ENCODE measurements at places on chromosomes 7 and 10.

DNA sequence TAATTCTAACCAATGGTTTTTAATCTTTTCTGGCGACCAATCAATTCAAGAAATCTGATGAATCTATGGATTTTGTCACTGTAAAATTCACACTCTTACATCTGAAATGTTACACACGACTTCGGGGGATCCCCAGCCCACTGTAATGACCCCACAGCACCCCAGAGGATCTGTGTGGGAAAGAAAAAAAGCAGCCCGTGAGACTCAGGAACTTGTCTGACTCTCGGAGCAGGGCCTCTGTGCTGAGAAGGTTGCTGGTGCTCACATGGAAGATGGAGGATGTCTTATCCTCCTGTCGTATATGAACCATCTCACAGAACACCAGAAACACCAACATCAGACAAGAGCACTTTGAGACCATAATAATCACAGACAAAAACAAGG is 228.4 kb upstream of the INHBA start:
- DNase-seq: no peak

- DNase-seq: no peak
Observed at GRCh38 chr10:124541076-124541903, 79.7 kb downstream of the LHPP start.

GRCh38 chr7:139940866-139941265 is 111.8 kb downstream of the TBXAS1 start:
- DNase-seq: no peak

DNA sequence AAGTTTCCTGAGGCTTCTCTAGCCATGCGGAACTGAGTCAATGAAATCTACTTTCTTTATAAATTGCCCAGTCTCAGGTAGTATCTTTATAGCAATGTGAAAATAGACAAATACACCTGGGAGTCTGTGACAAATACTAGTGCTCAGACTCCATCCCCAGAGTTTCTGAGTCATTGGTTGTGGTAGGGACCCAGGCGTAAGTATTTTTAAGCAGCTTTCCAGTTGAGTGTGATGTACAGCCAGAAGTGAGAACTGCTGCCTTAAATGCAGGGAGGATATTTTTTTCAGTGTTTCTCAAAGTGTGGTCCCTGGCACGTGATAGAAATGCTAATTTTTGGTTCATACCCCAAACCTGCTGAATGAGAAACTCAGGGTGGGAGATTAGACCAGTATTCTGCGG is 121.7 kb downstream of the SORCS3 start:
- no peak for DNase-seq

DNA sequence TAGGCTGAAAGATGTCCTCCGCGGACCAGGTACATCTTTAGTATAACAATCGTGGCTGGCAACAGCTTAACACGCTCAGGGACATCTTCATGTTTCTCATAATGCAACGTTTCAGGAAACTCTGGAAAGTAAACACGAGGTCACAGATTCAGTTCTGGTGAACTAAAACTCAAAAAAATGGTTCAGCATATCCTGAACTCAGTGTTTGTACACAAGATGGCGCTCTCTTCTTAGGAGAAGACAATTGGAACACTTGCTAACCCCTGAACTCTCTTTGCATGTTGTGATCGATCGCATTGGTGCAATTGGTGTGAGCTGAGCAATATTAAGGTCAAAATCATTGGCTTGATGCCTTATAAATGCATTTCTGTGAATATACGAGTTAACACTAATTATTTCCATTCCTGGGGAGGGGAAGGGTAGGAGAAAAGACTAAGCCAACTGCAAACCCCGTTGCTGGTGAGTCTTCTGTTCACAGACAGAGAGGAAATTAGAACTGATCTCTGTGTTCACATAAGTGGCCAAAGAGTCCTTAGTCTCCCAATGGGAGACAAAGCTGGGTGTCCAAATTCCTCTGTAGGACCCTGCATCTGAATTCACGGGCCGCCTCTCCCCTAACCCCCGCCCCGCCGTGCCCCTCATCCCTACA is 52.6 kb upstream of the FAM180A start:
- DNase-seq: no peak

- DNase-seq: no peak
Observed at GRCh38 chr7:16657656-16658279, 11.8 kb downstream of the BZW2 start.

DNA sequence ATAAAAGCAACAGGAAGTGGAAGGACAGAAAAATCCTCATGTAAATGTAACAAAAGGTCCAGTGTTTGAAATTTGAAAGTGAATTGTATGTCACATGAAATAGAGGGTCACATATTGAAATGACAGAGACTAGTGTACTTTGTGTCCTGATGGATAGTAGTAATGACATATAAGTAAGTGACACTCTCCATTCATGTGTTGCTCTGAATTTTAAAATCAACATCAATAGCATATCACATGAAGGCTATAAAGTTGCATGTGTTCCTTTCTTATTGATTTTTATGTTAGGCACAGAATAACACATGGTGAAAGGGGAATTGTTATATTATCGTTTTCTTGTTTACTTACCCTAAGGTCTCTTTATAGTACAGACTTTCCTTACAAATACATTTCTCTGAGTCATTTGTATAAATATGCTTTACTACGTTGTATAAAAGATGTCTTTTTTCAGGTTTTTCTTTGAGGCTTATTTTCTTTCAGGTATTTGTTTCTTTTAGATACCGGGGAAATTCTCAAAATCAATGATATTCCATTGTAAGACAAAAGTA is 104.6 kb upstream of the CACNA2D1 start:
- no peak for DNase-seq

All from stimulated activated CD8-positive, alpha-beta memory T cell treated with anti-CD3 and anti-CD28 coated beads, Interleukin-15, amount 100 ng/mL, for 24 hours (primary cell).